Activated T-helper 17 cell treated with anti-CD3 and anti-CD28 coated beads, Interleukin-2, amount 50 U/mL, for 72 hours (primary cell): ENCODE measurements at places on chromosomes 7 and 10.

GRCh38 chr10:19756919-19757318 lies 59.3 kb upstream of the PLXDC2 start:
- no peaks in the 10 kb centered on the region for H3K36me3 ChIP-seq
- H3K4me1 ChIP-seq = no peaks in the 10 kb centered on the region
- H3K27me3 ChIP-seq = no peaks in the 10 kb centered on the region
- H3K27ac ChIP-seq = no peak overlapping the region
- ATAC-seq = no peak

GRCh38 chr7:12741951-12742575 lies 54.6 kb downstream of the ARL4A start:
- no peak overlapping the region for H3K4me3 ChIP-seq
- no peak overlapping the region for H3K27ac ChIP-seq
- no peak for ATAC-seq
- H3K4me1 ChIP-seq = no peaks in the 10 kb centered on the region

DNA sequence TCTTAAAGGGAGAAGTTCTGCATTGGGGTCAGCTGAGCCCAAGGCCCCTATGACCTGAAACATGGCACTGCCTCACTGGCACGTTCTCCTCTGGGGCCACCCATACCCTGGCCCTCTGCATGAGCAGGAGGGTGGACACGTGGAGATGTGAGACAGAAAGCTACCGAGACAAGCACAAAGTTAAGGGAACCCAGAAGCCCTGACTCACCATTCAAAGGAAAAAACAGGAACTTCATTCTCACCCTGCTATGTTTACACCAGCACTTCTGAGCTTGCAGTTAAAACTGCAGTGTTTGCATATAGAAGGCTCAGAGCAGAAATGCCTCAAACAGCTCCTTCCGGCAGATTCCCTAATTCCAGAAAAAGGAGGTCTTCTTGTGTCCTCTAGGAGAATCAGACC lies 41.7 kb downstream of the DENND11 start:
- peak overlapping the region; percentile 65 for H3K27ac ChIP-seq
- no peaks in the 10 kb centered on the region for H3K27me3 ChIP-seq
- ATAC-seq = peak; percentile 42

DNA sequence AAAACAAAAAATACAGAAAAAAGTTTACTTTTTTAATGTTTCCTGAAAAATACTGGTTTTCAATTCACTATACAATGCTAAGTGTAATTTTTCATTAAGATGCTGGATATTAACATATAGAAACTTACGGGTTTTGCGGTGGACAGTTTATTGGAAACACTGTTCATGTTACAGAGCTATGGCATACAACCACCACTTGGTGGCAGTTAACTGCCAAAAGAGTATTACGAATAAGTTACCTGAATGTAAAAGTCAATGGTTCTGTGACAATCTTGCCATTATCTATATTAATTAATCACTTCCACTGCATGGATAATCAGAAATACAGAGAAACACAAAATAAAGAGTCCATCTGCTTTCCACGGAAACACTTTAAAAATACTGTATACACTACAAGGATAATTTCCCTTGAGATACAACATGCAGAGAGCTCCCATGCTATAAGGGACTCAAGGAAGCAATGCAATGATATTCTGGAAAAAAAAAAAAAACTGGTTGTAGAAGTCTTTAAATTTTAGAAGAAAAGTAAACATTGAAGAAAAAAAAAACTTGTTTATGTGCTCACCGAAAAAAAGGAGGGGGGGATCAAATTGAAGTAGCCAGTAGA lies 97.0 kb downstream of the TPK1 start:
- H3K36me3 ChIP-seq = no peaks in the 10 kb centered on the region
- H3K27ac ChIP-seq = no peak overlapping the region
- H3K4me1 ChIP-seq = peaks cover 5% of the 10 kb centered on the region
